Cardiac muscle cell (in vitro differentiated cells and primary cell): ENCODE measurements at places on chromosomes 3 and 15.

DNA sequence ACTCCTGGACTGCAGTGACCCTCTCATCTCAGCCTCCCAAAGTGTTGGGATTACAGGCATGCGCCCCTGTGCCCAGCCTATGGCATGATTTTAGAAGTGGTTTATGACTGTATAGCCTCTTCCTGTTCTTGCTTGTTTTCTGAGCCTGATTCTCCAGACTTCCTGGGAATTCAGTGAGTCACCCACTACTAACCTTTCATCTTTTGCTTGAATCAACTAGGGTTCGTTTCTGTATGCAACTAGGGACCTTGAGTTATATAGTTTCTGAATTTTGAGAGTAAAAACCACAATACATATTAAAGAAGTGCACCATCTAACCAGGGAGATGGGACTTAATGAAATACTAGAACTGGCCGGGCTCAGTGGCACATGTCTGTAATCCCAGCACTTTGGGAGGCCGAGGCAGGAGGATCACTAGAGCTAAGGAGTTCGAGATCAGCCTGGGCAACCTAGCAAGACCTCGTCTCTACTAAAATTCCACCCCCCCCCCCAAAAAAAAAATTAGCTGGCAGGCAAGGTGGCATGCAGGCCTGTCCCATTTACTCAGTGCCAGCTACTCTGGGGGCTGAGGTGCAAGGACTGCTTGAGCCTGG is 76.0 kb downstream of the ZNF609 start:
- peak; percentile 74 for DNase-seq

DNA sequence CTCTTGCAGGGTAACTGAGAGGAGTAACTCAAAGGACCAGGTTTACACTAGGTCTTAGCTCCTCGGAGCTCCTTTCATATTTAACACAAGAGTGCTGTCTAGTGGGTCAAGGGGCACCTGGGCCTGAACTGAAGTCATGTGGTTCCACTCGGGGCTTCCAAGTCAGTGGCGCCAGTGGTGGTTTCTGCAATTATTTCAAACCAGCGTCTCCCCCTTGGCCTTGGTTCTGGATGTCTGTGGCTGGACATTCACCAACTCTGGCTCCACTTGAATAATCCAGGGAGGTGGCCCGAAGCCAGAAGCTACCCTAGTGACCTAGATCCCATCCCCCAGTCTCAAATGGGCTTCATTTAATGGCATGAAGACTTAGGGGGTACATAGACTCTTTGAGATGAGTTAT is 144.3 kb upstream of the ADAMTS9 start:
- no peak for DNase-seq

GRCh38 chr3:9342696-9343095 is 20.2 kb upstream of the THUMPD3 start:
- DNase-seq = no peak

DNA sequence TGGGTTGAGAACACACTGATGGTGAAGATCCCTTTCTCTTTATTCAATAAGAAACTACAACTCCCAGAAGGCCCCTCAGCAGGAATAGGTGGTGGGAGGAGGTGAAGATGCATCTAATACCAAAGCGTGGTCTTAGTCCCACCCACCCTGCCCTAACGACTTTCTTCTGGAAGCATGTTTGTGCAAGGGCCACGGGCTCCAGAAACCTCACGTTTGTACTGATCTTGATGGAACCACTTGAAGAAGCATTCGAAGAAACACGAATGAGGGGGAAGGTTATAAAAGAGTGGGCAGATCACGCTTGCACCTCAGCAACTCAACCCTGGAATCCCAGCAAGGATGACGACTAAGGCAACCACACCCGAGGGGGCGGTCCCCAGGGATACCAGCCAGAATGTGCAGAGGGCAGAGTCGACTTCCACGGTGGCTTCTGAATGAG is 10.6 kb upstream of the SLC25A36 start:
- no peak for DNase-seq

DNA sequence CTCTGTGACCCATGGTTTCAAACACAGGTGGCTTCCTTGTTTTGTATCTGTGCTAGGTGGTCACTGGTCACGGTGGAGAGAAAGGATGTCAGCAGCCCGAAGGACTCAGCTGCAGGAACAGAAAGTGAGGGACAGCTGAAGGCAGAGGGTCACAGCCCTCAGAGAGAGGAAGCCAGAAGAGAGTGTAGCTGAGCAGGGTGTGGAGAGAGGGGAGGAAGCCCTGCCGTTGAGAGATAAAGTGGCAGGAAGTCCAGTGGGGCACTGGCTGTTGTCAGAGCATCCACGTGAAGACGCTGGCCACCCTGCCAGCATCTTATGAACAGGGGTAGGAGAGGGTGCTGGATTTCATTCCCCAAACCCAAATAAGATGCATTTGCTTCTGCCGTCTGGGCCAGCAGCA is 36.9 kb downstream of the LIMD1 start:
- no peak for DNase-seq
